ENCODE measurements at places on chromosomes 11 and 22. TPM values are rescaled to one million over a fixed set of nuclear protein-coding genes. Genes with fewer than 3 reads are reported as not detected.

GGT5 gene
- 2.2 TPM for total RNA-seq

TALDO1 gene
- 148 TPM for total RNA-seq

PANX3 gene
- not detected for total RNA-seq

C11orf54 gene
- total RNA-seq: 10.0 TPM

ZP1 gene
- not detected for total RNA-seq

ANKK1 gene
- total RNA-seq: not detected

LIN7C gene
- 91.1 TPM for total RNA-seq

DNA sequence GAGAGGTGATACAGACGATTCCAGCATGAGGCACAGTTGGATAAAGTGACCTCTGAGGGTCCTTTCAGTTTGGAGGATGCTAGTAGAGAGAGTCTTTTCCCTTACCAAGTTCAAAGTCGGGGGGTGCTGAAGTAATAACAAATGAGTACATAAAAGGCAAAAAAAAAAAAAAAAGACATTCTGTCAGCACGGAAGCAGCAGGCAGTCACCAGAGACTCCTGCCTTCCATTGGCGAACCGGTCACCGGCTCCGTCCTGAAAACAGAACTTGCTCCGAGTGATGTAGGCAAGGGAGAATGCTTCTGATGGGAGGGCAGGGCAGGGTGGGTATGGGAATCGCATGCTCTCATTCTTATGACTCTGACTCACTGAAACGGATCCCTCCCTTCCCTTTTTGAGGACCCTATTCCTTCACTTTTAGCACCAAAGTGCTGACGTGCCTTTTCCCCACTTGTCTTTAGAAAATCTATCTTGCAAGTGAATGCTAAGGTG lies 65.9 kb downstream of the PRR5L start:
- DNase-seq: peak; percentile 88

DNA sequence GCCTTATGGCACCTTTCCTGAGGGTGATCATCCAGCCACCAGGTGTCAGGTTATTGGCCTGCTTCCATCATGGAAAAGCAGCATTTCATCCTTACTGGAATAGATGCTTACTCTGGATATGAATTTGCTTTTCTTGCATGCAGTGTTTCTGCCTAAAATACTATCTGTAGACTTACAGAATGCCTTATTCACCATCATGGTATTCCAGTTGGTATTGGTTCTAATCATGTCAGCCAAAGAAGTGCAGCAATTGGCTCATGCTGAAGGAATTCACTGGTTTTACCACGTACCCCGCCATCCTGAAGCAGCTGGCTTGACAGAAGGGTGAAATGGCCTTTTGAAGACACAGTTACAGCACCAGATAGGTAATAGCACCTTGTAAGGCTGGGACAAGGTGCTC lies 194.2 kb downstream of the AASDHPPT start:
- DNase-seq: no peak

- DNase-seq: no peak
These were observed 215 bp downstream of the ZNRF3 start for GRCh38 chr22:28883657-28883916.

DNA sequence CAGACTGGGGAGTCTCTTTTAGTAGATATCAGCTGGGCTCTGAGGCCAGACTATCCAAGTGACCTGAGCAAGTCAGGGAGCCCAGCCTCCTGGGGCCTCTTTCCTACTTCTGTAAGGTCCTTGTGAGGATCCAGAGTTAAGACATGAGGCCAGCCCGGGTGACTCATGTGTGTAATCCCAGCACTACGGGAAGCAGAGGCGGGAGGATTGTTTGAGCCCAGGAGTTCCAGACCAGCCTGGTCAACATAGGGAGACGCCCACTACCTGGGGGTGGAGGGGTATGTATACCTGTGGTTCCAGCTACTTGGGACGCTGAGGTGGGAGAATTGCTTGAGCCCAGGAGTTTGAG lies 36.9 kb upstream of the POLA2 start:
- peak; percentile 81 for DNase-seq

DNA sequence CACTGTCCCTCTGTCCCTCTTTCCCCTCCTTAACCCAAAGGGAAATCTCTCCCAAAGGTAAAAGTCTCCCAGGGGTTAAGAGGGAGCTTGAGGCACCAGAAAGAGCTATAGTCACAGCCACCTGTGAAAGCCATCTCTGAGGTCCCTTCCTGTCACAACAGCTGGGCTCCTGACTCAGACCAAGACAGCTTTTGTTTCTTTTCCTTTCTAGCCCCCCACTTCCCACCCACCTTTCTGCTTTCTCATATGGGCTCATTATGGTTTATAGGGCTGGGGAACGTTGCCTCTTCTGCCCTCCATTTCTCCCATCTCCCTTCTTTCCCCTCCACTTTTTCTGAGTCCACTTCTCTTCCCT lies 19.1 kb downstream of the MIF start:
- no peak for DNase-seq

DNA sequence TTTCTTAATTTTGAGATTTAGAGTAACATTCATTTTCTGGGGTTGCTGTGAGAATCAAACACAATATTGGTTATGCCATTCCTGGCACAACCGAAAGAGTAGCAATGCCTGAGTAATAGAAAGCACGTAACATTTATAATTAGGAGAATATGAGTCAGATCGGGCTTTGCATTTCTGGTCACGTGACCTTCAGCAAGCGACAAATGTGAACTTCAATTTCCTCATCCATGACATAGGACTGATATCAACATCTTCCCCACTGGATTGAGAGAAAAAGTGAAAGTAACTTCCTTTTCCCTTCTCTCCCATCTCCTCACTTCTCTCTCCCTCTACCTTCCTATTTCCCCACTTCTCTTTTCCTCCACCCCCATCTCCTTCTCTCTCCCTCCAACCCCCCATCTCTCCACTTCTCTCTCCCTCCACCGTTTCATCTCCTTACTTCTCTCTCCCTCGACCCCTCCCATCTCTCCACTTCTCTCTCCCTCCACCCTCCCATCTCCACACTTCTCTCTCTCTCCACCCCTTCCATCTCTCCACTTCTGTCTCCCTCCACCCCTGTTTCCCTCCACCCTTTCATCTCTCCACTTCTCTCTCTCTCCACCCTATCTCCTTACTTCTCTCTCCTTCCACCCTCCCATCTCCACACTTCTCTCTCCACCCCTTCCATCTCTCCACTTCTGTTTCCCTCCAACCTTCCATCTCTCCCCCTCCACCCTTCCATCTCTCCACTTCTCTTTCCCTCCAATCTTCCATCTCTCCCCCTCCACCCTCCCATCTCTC lies 33.5 kb upstream of the CAT start:
- DNase-seq: no peak

- no peak for DNase-seq
These were observed 23.3 kb upstream of the FAR1 start for GRCh38 chr11:13644997-13645687.

GRCh38 chr11:130580372-130580771 lies 131.9 kb downstream of the ADAMTS15 start:
- DNase-seq: peak; percentile 90

DNA sequence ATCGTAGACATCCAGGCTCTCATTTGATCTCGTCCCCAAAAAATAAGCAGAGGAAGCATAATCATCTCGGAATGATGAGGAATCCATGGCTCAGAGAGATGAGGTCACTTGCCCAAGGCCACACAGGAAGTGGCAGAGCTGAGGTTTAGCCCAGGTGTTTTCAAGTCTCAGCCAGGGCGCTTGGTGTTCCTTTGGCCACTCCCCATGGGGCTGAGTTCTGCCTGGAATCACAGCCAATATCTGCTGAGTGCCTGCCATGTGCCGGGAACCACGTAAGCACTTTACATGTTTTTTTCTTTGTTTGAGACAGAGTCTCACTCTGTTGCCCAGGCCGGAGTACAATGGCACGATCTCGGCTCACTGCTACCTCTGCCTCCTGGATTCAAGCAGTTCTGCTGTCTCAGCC lies 29.5 kb upstream of the MYH9 start:
- no peak for DNase-seq

GRCh38 chr11:46706886-46707285 lies 6.1 kb downstream of the ZNF408 start:
- no peak for DNase-seq

- DNase-seq: peak; percentile 95
These were observed 26.8 kb downstream of the TPCN2 start for GRCh38 chr11:69075421-69076128.

- DNase-seq: no peak
These were observed 5.9 kb downstream of the NCAM1 start for GRCh38 chr11:112967082-112967481.

DNA sequence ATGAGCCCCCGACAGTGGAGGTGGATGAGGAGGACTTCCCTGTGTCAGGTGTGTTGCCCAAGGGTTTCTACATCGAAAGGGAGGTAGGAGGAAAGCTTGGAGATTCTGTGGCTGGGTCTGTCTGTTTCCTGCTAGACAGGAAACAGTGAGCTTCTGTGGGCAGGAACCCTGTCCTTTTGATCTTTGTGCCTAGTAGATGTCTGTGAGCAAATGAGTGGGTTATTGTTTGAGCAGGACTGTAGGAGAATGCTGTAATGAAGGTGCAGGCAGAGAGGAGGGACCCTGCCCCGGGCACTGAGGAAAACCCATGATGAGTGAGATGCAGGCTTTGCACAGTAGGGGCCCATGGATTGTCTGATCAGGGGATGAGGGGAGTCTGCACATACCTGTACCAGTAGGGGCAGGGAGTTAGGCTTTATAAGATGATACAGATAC lies 14.0 kb downstream of the USP35 start:
- DNase-seq: no peak

- peak; percentile 62 for DNase-seq
These were observed 6.9 kb upstream of the POLDIP3 start for GRCh38 chr22:42621505-42622002.

DNA sequence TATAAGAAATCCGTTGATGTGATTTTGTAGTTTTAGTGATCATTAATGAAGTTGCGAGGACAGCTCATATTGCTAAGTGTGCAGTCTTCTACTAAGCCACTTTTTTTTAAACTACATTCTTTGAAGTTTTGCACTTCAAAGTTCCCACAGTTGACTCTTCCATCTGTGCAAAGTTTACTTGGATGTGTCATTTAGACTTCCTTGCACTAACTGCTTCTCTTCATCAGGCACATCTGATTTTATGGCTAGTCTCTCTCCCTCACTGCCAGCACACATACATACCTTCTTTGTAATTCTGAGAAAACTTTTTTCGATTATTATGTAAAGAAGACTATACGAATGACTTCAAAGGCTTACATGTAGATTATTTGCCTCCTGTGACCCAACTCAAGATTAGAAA lies 250.0 kb downstream of the DYNC2H1 start:
- DNase-seq: peak; percentile 8

GRCh38 chr22:44091021-44091721 lies 67.1 kb downstream of the PARVB start:
- DNase-seq: no peak

- DNase-seq: peak; percentile 69
These were observed 24.2 kb downstream of the OR5B17 start for GRCh38 chr11:58334708-58335107.

GRCh38 chr11:132237781-132238180 lies 867.4 kb downstream of the NTM start:
- DNase-seq: no peak

DNA sequence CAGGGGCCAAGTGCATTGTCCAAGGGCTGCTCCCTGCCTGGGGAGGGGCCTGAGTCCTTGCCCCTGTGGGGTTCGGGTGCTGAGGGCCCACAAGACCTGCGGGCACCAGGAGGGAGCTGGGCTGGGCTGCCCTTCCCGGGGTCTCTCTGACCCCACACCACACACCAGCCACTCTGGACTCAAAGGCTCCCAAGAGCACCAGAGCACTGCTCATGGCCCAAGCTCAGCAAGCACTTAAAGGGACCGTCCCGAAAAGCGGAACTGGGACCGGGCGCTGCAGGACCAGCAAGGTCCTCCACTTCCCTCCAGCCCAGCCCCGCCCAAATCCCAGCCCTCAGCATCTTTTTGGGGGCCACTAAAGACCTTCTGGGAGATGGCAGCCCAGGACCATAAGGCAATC lies 5.3 kb downstream of the LSP1 start:
- DNase-seq: no peak

DNA sequence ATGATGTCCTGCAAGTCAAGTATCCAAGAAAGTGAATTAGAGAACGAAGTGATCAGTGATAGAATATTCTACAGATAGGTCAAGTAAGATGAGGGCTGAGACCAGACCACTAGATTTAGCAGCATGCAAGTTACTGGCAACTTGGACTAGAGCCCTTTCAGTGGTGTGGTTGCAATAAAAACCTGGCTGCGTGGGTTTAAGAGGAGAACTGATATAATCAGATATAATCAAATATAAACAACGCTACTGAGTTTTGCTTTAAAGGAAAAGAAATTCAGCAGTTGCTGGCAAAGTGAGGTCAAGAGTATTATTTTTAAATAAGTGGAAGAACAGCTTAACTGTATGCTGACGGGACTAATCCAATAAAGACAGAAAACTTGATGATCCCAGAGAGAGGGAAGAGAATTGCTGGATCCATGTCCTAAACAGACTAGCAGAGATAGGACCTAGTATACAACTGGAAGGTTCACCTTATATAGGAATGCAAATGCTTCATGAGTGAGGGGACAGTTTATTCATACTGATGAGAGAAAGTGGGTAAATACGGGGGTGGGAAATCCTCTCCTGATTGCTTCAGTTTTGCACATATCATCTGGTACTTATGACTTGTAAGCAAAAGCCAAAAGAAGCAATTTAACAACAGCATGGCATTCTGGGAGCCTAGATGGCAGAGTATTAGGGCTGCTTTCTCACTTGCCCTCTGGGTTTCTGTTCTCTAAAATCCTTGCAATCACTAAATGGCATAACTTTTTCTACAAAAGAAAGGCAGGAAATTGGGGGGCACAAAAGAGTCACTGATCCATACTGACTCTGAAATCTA lies 146.2 kb downstream of the RBFOX2 start:
- peak; percentile 64 for DNase-seq

- no peak for DNase-seq
These were observed 41.7 kb downstream of the MICAL3 start for GRCh38 chr22:17982572-17983141.

DNA sequence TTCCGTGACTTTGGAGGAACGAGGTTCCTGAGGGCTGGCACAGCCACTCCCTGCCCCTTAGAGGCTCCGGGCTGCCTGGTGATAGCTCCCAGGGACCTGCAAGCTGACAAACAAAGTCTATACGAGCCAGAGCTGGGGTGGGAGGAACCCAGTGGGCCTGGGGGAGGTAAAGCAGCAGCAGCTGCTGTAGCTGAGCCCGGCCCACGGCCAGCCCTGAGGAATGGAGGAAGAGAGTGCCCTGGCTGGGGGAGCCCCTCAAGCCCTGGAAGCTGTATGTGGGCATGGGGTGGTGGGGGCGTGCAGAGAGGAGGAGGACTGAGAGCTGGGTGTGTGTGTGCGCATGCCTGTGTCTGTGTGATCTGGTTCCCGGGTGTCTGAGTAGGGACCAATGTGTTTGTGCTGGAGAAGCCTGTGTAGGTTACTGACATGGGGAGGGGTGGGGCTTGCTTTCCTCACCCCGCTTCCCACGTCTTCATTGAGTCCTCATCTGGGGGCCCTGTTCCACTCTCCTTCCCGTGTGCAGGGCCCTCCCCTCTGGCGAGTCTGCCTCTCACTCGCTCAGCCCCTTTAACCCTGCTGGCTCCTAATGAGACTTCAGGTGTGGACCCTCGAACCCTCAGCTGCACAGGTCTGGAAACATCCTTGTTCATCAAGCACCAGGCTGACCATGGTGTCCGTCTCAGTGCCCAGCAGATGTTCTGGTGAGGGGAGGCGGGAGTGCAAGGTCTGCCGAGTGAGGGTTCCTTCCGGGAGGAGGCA lies 10.8 kb downstream of the ST3GAL4 start:
- DNase-seq: no peak

- peak; percentile 46 for DNase-seq
These were observed 7.8 kb upstream of the MMP3 start for GRCh38 chr11:102850973-102851745.

All from fibroblast of villous mesenchyme (primary cell).